Stimulated activated CD8-positive, alpha-beta memory T cell treated with anti-CD3 and anti-CD28 coated beads, Interleukin-12 subunit alpha, Interleukin-12 subunit beta, amount 100 ng/mL, for 1 hour (primary cell): ENCODE measurements at places on chromosomes 2 and 18.

DNA sequence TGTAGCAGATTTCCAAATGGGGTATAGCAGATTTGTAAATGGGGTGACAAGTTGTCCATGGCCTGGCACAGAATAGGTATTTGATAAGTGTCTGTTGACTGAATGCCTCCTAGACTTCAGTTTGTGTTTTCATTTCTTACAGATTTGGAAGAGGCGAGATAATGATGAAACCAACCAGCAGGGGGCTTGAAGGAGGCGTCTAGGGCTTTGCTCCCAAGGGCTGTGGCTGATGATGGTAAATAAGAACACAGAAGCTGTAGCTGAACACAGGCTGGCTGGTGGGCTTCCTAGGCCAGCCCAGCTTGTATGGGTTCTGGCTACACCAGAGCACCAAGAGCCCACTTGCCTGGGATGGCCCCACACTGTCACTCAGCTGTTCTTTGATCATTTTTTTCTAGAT is 19.4 kb downstream of the SFTPB start:
- DNase-seq: no peak

DNA sequence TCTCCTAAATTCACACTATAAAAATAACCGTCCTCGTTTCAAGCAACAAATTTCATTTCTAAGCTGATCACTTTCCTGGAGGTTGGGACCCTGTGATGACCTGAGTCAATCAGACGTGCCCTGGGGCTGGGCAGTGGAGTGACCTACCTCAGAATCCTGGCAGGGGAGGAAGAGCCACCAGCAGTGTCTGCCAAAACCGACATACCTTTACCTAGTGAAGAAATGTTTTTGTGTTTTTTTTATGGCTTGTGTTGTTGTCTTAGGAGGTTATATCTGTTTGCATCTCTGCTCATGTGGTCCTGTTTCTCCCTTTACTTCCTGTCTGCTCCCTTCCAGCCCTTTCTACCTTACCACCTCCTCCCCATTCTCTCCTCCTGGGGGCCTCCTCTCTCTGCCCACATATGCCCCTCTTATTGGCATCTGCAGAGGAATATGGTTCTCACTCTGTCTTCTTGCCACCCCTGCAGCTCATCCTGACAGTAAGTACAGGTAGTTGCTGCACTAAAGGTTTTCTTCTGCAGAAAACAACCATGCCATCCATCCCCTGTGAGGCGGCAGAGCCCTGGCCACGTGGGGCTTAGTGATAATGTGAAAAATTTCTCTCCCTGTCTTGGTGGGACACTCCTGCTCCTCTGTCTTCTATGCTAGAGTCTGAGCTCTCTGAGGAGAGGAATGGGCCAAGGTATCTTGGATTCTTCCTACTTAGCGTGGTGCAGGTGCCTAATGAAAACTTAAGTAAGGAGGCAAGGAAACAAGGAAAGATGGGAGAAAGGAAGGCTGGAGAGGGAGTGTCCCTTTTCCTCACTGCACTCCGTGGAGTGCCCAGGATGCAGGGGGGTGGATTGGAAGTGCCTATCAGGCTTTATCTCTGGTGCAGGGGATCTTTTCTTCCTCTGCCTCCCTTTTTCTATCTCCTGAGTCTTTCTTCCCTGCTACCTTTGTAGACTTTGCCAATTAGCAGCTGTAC is 15.4 kb downstream of the ACOXL start:
- no peak for DNase-seq

- DNase-seq: no peak
Observed at GRCh38 chr2:65663831-65664407, 231.5 kb upstream of the SPRED2 start.

DNA sequence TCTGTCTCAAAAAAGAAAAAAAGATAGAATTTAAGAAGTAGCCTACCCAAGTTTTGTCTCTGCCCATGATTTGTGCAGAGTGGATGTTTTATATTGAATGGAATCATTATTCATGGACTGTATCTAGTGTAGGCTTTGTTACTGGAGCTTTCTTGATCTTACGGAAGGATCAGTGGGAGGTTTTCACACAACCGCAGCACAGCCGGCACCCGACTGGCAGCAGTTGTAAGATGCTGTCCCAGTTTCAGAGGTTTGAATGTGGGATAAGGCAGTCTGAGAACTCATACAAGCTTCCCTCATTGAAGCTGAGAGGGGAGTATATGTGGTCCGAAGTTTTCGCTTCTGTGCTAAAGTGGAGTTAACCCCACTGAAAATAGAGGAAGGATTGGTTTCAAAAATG is 19.7 kb upstream of the SAG start:
- DNase-seq: no peak

GRCh38 chr2:83531206-83531826 is 927.8 kb downstream of the SUCLG1 start:
- no peak for DNase-seq

DNA sequence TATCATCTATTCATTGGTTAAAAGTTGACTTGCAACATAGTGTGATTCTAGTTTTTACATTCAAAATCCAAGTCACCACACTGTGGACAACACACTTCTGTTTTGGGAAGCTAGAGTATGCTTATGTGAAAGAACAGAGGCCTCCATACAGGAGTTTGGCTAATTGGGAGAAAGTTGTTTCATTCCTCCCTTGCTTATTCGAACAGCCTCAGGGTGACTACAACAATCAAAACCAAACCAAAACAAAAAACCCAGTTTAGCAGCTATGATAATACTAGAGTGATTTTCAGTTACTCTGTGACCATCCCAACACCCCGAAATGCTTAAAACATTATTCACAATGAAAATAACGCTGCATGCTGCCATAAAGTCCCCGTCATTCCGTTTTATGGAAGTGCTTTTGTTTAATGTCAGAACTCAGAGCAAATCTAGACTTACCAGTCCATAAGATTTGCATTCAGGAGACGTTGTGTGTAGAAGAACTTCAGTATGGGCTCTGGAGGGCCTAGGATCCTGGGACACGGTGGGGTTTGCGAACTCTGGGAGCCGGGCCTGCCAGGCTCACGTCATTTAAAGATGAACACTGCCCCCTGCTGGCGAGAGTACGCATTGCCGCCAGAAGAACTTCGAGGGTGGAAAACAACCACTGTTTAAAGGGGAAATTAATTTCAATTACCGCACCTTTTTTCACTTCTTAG is 111.4 kb downstream of the FTCDNL1 start:
- peak; percentile 34 for DNase-seq

- no peak for DNase-seq
Observed at GRCh38 chr18:36663312-36663711, 165.5 kb downstream of the TPGS2 start.

DNA sequence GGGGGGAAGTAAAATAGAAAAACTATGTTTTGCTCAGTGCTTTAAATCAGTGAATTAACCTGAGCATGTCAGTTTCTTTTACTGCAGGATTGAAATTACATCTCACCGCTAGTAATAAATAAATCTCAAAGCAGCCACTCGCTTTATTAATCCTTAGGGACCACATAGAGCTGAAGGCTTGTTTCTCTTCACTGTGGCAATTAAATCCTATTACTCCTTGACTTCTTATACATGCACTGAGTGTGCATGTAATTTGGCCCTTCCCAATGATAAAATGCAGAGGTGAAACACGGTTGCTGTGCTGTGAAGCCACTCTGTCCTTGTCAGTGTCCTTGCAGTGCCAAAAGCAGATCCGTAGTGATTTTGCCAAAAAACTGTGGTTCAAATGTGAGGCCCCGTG is 77.1 kb upstream of the RBM44 start:
- DNase-seq: no peak

DNA sequence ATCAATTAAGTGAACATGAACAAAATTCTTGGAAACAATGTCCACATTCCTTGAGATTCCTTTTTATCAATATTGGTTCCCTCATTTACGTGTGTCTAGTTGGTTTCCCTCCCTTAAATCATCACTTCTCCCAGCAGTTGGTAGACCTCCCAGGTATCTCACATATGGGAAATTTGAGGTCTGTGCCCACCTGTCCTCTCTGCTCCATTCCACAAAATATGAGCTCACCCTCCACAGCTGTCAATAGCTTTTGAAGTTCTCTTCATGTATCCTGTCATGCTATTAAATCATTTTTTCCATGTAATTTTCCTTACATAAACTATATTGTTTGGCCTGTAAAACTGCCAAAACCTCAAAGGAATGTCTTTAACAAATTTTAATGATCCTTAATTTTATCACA is 992.2 kb upstream of the ACVR2A start:
- DNase-seq: no peak

GRCh38 chr2:72995430-72996116 is 75.9 kb downstream of the SFXN5 start:
- no peak for DNase-seq

- DNase-seq: no peak
Observed at GRCh38 chr2:60490848-60491247, 62.6 kb downstream of the BCL11A start.

DNA sequence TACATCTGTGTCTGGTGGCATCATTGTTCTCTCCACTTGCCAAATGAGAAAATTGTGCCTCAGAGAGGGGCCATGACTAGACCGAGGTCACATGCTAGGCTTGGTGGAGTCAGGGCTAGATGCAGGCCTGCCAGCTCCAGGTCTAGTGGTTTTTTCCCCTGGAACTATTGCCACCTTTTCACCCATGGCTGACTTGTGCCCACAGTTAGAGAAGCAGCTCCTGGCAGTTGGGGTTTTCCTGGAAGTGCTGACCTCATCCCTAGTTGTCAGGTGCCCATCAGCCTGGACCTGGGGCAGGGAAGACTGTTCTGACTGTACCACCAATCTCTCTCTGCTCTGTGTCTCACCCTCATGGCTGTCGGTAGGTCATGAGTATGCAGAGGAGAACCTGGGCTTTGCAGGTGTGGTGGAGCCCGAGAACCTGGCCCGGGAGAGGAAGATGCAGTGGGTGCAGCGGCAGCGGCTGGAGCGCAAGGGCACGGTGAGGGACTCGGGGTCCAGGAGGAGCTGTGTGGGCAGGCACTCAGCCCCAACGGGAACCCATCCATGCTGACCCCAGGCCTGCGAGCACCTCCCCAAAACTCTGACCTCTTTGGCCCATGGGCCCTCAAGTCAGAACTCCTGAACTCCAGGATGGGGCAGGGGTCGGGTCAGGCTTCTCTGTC is 12.4 kb upstream of the CATIP start:
- DNase-seq: no peak
